ENCODE measurements at places on chromosomes 1 and 21.

GRCh38 chr21:15749861-15750159, 20.0 kb downstream of the USP25 start:
- no peak for DNase-seq

DNA sequence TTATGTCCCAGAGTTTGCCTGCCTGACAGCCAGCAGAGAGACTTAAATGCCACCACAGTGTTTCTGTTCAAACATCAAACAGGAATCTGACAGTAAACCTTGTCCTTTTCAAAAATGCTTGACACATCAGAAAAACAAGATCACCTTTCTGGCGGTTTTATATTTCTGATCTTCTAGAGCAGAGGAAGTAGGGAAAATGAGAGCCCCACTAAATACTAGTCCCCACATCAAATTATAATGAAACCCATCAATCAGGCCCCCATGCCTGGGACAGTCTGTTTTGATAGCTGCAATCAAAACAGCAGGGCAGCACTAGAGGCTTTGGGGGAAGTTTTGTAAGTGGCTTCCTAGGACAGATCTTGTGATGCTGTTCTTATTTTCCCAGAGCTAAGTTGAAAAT, 129.3 kb downstream of the CNIH3 start:
- DNase-seq = no peak

GRCh38 chr1:202586018-202586821, 124.0 kb downstream of the SYT2 start:
- no peak for DNase-seq

DNA sequence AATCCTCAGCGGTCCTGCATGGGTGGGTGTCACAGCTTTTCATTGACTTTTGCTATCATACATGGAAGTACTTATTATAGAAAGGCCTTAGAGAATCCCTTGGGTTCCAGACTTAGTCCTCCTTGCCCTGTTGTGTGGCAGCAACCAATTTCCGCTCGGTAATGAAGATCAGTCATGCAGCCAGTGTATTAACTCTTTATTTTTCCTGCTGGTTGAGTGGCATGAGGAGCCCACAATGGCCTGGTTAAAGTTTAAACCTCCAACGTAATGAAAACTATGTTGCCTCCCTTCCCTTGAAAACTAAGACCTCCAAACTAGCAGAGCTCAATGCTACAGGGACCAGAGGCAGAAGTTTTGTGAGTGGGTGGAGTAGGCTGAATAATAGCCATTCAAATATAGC, 20.0 kb downstream of the CITED4 start:
- no peak for DNase-seq

DNA sequence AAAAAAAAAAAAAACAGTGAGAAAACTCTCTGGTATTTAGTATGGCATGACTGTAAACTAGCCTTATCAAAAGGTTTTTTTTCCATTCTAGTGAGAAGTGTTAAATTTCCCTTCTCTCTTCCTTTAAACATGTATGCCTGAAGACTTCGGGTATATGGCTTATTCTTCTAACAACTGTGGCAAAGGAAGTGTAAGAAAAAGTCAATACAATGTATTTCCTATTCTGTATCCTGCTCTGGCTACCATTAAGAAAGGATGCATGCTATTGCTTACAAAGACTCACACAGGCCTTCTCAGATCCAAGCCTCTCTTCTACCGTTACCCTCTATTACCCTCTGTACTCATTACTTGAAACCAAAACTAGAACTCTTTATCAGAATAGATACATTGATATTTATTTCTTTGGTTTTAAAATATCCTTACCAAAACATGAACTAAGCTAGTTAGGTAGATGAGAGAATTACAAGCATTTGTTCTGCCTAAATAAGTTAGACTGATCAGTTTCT, 8.4 kb downstream of the CEPT1 start:
- DNase-seq = no peak

DNA sequence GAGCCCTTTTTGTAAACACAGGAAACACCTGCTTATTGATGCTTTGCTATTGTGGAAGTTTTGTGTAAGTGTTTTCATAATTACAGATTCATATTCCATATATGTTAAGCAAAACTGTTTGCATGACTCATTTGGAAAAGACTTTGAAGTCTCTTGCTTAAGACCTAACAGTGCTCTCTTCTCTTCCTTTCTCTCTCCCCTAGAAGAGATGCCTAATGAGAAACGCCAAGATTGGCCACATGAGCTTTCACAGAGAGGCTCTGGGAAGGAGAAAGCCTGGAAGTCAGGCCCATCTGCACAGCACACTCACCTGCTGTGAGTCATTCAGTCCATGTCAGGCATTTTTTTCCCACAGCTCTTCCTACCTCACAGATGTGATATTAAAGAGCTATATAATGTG, 101.6 kb upstream of the PALMD start:
- DNase-seq = no peak

- DNase-seq = no peak
These were observed 101.5 kb upstream of the RUNX3 start for GRCh38 chr1:25031601-25031965.

DNA sequence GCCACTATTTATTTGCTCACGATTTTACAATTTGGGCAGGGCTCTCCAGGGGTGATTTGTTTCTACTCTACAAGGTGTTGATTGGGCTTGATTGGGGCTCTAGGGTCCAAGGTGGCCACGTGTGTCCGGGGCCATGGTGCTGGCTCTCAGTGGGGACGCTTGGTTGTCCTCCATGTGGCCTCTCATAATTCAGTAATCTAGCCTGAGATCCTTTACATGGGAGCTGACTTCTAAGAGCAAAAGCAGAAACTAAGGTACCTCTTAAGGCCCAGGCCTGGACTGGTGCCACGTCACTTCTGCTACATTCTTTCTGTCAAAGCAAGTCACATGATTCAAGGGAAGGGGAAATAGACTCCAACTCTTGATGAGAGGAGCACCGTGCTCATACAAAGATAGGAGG, 8.1 kb upstream of the PSRC1 start:
- DNase-seq = no peak

DNA sequence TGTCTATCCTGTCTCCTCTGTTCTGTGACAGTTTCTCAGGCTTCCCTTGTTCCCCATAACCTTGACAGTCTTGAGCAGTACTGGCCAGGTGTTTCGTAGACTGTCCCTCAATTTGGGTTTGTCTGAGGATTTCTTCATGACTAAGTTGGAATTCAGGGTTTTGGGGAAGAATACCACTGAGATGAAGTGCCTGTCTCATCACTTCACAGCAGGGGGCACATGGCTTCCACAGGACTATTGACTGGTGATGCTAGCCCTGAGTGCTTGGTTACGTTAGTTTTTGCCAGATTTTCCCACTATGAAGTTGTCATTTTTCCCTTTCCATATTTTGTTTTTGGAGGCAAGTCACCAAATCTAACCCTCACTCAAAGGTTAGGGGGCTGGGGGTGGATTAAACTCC, 45.7 kb downstream of the CDCP2 start:
- no peak for DNase-seq

DNA sequence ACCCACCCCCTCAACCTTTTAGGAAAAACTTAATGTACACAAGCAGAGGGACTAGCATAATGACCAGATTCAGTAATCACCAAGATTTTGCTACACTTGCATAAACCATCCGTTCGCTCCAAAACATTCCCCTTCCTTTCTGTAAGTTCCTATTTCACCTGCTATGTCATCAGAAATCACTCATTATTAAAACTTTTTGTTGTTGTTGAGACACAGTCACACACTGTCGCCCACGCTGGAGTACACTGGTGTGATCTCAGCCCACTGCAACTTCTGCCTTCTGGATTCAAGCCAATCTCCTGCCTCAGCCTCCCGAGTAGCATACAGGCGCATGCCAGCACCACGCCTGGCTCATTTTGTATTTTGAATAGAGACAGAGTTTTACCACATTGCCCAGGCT, 3.4 kb downstream of the MRPL20 start:
- no peak for DNase-seq

DNA sequence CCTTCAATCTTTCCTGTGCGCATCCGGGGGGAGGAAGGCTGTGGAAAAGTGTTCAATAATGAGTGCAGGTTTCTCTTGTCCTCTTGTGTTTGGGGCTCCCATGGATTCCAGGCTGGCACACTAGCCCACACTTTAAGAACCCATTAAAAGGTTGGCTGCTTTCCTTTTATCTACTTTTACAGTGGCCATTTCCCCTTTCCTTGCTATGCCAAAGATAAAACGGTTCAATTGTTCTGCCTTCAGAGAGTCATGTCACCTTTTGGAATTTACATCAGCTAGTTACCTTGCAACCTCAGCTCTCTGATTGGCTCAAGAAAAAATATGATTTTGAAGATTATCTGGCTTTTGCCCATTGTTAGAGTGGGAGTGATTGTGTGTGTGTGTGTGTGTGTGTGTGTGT, 182.3 kb downstream of the SDCCAG8 start:
- no peak for DNase-seq

- DNase-seq = no peak
These were observed 24.2 kb downstream of the SPAG17 start for GRCh38 chr1:118160806-118161205.

DNA sequence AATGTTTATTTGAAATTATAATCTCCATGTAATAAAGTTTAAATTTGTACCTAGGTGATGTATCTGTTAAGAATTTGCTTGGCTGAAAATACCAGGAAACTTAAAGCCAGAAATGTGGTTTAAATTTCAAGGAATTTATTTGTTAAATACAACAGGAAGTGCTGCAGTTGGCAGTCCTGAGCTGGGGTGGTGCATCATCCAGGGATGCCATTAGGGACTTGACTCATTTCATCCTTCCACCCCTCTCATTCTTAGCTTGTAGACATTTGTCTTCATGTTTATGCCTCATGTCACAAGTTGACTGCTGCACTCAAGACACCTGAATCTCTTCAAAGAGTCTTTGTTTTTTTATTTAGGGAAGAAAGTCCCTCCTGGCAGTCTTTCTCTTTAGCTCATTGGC, 175.9 kb downstream of the LHX8 start:
- DNase-seq = no peak

DNA sequence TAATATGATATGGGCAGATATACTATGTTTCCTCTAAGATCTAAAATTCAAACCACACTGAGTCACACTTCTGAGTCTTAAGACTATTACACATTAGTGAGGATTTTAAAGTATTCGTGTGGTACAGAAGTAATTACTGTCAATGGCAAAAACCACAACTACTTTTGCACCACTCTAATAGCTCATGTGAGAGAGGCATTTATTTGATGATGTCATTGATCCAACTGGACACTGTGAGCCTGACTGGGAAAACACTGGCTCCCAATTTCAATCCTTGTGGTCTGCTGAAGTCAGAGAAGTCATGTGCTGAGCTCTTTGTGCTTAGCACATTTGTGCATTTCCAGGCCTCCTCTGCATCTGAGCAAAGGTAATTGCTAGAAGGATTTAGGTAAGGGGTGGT, 377.8 kb downstream of the USH2A start:
- DNase-seq = no peak

DNA sequence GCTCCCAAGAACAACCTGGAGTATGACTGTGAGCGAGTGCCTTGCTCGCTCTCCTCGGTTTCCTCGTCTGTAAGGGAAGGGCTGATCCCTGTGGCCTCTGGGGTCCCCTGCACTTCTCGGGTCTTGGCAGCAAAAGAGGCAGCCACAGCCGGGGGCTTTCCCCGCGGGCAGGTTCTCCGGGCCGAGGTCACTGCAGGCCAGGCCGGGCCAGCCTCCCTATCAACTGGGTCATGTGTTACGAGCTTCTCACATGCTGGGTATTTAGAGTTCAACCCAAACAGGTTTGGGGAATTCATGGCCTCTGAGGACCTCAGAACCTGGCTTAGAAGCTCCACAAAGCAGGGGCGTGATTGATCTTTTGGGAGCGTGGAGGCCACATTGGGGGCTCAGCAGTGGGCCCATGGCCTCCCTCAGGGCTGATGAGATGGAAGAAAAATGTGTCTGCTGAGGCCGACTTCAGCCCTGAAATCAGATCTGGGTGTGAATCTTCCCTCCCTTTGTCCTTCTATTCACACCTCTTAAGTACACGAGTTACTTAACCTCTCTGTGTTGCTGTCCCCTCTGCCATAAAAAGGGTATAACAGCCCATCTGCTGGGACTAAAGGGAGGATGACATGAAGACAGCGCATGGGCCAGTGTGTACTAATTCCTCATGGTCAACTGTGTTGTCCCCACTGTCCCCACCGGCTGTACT, 103.7 kb downstream of the PRDM2 start:
- DNase-seq = no peak

DNA sequence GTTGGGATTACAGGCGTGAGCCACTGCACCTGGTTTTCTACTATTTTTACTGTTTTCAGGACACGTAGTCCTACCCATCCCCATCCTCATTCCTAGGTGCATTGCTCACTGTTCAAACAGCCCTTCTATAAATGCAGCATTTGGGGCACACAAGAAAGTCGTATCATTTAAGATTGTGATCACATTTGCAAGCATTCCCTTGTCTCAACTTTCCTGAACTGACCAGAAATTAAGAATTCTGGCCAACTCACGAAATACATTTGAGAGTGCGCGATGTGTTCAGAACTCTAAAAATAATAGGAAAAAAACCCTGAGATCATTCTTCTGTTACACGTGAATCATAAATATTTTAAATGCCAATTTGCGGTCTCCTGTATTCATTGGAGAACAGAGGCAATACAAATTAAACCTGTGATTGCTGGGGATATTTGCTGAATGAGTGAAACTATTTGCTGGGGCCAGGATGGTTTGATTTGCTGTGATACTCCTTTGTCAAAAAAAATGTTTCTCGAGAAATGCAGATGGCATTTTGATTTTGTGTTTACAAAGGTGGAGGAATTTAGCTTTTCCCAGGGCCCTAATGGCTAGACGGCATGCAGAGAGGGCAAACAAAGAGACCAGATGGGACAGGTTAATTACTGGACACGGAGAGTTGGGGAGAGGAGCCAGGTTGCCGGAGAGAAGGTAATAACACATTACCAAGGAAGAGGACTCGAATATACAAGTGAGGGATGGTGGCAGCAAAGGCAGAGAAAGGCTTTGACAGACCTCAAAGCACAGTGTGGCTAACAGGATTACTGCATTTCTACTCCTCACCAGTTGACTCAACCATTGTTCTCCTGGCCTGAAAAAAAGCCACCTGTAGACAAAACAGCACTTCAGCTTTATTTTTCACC, 38.4 kb downstream of the STPG1 start:
- no peak for DNase-seq

DNA sequence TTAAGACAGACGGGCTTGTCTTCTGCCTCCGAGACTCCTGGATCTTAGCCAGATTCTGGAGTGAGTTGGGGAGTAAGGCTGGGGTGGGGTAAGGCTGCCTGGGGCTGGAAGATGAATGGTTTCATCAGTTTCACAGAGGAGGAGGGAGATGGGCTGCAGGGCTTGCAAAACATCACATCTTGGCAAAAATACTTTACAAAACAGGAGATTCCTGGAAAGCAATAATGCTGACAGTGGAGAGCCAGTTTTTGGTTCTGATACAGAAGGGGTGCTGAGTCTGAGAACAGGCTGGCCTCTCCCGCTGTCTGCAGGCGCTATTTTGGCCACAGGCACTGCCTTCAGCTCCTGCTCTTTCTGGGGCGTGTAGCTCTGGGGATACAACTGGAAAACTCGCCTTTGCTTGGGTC, 83.4 kb upstream of the KCNE2 start:
- no peak for DNase-seq

DNA sequence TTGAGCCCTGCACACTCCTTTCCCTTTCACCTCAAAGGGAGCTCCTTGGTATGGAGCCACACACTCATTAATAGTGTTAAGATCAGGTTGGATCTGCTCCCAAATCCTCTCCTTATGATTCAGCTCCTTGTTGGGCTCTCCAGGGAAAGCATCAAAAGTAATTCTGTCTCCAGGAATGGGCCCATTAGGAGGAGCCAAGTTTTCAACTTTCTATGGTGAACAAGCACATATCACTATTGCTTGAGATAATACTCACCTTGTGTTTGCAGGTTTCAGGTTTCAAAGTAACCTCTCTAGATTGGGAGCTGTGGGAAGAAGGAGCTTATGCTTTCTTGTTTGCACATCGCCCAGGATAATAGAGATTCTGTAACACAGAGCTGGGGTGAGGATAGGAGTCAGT, 164.8 kb downstream of the TNFSF18 start:
- no peak for DNase-seq

GRCh38 chr1:183645531-183645930, 7.6 kb downstream of the APOBEC4 start:
- DNase-seq = no peak

Data from right kidney (tissue), 9 donors.